Epithelial cell of prostate (primary cell): ENCODE measurements at places on chromosomes 16 and 17.

DNA sequence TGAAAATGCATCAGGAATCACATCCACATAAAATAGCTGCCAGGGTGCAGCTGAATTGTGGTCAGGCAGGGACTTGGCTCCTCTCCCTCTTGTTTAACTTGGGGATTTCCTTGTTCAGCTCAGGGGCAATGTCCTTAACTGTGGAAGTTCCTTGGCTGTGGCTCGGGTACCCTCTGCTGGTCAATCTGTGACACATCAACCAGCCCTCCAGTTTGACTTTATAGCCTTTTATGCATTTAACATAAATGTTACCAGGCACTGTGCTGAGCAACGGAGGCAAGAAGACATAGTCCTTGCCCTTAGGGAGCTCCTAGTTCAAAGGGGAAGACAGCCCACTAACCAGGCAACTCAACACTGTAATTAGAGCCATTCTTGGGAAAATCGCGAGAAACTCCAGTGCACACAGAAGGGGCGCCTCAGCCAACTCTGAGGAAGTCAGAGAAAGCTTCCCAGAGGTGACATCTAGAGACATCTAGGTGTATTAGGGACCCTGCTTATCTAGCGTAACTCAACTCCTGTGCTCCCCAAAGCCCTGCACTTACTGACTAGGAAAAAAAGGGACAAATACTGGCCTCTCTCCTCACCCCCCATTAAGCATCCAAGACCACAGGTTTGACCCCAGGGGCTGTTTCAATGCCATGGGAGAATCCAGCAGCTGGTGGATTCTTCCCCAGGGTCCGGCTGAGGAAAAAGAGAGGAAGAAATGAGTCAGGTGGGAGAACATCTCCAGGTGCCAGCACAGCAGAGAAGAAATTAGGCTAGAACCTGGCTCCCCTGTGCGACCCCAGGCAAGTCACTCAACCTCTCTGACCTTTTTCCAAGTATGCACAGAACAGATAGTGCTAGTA is 17.3 kb upstream of the EEF2K start:
- peak; percentile 66 for DNase-seq

DNA sequence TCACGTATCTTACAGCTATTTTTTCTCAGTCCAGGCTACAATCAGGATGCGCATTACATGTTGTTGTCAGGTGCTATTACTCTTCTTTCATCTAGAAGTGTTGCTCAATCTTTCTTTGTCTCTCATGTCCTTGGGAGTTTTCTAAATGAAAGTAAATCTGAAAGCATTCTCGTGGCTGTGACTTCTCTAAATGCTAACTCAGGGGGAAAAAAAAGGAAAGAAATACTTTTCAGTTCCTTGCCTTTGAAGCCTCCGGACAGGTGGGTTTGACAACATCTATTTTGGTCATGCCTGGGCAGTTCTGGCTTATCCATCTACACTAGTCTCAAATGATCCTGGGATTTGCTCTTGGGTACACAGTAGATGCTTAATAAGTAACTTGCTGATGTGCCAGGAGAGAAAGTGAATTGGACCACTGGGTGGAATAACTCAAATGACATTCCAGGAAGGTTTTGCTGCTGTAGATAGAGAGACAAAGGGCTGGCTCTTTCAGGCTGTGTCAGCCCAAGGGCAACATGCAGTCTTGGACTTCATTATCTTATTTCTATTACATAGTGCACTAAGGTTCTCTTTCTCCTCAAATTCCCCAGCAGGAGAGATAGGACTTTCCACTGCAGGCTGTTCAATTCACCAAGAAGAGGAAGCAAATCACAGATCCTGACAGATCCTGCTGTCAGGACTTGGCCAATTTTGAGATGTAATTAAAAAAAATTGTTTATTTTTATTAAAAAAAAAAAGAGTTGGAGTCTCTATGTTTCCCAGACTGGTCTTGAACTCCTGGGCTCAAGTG is 63.6 kb upstream of the NFAT5 start:
- no peak for DNase-seq

- DNase-seq: no peak
Measured at GRCh38 chr16:56097306-56097705, 94.0 kb upstream of the GNAO1 start.

GRCh38 chr16:87248714-87249113 is 68.5 kb downstream of the C16orf95 start:
- no peak for DNase-seq

DNA sequence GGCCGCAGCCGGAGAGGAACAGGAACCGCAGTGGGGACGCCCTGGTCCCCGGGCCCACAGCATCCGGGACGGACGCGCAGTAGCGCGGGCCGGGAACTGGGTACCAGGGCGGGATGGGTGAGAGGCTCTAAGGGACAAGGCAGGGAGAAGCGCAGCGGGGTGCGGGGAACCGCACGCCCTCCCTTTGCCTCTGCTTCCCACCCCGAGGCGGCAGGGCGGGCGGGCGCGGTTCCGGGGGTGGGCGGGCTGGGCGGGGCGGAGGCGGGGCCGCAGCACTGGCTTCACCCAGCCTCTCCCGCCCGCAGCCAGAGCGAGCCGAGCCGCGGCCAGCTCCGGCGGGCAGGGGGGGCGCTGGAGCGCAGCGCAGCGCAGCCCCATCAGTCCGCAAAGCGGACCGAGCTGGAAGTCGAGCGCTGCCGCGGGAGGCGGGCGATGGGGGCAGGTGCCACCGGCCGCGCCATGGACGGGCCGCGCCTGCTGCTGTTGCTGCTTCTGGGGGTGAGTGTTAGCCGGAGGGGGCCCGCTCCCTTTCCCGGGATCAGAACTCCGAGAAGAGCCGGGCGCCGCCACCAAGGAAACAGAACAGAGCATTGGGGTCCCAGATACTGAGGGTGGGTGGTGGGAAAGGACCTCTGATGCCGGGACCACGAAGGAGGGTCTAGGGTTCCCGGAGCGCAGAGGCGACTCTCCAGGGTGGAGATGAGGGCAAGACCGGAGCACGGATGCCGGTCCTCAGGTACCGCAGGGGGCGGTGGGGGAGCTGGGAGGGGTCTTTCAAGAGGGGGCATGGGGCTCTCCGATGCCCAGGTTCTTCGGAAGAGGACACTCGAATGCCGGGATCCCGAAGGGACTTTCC is at the start of gene NGFR:
Gene NGFR, plus strand, starts transcription at position 308 of the 856 bp plus-strand sequence. Its CDS starts 125 bp downstream, at position 433.
- DNase-seq: no peak

DNA sequence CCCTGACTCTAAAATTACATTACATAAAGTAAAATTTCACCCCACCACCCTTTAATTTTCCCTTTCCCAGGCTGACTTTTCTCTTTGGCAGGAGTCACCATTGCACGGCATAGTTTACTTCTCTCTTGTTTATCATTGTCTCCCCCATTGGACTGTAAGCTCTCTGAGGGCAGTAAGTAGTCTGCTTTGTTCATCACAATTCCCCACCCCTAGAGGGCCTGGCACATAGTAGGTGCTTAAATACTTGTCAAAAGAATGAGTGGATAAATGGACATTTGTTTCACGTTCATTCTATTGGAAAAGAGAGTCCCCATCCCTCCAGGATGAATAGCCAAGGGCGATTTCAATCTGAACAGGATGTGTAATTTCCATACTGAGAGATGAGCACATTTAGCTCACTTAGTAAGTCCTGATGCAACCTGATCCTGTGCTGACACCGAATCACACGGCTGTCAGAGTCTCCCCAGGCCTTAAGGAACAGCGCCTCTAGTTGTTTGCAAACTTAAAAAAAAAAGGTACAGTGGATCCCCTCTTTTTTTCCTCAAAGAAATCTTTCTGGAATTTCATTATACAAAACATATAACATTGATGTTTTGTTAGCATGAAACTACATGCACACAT is 54.0 kb downstream of the AKAP1 start:
- no peak for DNase-seq

DNA sequence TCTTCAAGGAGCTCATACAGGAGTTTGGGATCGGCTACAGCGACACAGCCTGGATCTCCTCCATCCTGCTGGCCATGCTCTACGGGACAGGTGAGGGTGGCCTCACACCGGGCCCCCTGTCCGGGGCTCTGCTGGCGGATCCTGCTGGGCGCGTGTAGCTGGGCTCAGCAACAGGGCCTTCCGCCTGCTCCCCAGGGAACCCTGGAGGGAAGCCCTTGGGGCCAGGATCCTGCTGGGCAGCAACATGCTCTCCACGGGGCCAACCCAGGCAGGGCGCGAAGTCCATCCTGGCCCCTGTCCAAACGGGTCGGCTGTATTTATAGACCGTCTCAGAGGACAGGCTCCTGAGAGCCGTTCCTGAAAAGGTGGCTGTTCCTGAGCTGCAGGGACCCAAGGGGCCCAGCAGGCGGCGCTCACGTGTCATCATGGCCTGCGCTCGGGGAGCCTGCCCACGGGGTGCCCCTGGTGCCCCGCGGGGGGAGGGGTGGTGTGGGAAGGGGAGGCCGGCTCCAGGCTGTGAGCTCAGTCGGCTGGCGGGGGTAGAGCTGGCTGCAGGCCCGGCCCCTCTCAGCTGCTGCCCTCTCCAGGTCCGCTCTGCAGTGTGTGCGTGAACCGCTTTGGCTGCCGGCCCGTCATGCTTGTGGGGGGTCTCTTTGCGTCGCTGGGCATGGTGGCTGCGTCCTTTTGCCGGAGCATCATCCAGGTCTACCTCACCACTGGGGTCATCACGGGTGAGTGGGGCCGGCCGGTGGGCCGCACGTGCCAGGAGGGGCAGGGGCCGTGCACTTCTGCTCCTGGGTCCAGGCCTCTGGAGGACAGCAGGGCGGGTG is 7.5 kb downstream of the SLC16A3 start:
- no peak for DNase-seq

GRCh38 chr16:64280317-64280716 is 841.5 kb downstream of the CDH11 start:
- no peak for DNase-seq

GRCh38 chr17:21425736-21426135 is 49.6 kb downstream of the KCNJ12 start:
- no peak for DNase-seq

DNA sequence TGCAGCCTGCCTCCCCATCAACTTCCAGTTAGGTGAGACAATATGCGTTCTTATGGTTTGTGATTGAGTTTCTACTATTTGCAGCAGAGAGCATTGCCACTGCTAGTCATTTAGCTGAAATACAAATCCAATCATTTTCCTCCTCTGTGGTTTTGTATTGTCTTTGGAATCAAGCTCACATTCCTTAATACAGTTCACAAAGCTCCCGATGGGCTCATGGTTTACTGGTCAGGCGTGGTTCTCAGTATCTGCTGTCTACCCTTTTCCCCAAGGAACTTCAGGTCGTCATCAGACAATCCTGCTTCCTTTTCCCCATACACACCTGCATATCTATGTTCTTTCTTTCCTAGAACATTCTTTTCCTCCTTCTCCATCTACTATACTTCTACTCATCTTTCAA is 69.6 kb upstream of the GAS7 start:
- no peak for DNase-seq

GRCh38 chr17:43517161-43517560 is 29.0 kb downstream of the ETV4 start:
- DNase-seq: no peak

DNA sequence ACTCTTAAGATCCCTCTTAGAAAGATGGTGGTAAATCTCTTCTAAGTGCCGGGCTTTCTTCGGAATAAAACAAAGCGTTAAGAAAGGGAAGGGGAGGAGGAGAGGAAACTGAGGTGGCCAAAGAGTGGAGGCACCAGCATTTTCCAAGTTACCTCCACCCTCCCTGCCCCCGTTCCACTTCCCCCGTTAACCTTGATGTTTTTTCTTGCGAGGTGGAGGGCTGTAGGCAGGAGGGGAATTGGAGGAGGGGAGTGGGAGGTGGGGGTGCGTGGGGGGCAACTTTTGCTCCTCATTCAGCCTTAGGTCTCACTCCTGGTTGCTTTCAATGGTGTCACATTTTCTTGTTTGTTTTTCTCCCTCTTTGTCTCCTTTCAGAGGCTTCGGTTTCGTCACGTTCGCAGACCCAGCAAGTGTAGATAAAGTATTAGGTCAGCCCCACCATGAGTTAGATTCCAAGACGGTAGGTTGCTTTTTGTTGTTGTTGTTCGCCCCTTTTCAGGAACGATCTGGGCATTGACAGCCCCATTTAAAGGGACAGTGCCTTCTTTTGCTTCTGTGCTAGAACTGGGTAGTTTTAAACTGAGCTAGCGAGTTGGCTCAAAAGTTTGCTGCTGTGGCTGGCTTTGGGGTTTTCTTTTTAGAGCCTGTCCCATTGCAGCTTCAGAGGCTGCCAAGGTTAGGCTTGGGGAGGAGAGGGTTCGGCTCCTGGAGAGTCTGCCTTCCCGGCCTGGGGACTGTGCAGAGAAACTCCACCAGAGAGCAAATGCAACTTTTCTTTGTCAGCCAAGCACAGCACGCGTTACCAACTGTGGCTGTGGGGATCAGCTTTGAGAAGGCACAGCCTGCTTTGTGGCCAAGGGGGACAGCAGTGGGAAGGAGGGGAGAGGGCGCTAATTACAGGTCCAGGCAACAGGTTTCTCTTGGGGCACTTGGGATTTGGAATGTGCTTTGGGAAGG is 1.9 kb downstream of the MSI2 start:
- no peak for DNase-seq

DNA sequence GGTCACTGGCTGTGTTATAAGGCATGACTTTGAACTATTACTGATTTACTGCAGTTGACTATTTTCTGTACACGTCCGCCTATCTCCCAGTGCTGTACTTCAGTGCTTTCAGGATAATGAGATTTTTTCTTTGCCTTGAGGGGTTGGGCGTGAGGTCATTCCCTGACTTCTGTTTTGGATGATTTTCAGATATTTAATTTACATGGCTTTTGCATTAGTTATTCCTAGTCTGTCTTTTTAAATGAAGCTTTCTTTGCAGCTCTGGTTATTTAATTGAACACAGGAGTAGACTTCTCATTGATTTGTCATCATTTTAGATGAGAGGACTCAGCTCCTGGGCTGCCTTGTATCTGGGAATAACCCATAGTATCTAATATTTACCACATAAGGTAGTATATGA is 23.7 kb downstream of the WIPF2 start:
- DNase-seq: no peak

DNA sequence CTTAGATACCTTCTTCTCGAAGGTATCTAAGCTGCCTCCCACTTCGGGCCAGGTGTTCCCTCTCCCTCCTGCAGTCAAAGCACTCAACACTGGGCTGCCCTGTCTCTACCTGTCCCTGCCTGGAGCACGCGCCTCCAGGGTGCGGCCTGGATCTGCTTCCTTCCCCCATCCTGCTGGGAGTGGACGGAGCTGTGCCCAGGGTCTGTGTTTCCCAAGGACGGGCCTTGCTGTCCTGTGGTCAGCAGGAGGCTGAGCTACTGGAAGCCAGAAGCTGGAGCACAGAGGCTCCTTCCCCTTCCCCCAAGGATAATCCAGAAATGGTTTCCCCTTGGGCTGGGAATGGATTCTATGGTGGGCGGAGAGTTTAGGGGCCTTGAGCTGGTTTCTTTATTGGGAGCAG is 16.7 kb downstream of the LLGL2 start:
- no peak for DNase-seq

GRCh38 chr17:11330826-11331225 is 89.8 kb downstream of the SHISA6 start:
- no peak for DNase-seq
